H1 (cell line): ENCODE measurements at places on chromosomes 11 and 22. TPM values are rescaled to one million over a fixed set of nuclear protein-coding genes. Genes with fewer than 3 reads are reported as not detected.

DNA sequence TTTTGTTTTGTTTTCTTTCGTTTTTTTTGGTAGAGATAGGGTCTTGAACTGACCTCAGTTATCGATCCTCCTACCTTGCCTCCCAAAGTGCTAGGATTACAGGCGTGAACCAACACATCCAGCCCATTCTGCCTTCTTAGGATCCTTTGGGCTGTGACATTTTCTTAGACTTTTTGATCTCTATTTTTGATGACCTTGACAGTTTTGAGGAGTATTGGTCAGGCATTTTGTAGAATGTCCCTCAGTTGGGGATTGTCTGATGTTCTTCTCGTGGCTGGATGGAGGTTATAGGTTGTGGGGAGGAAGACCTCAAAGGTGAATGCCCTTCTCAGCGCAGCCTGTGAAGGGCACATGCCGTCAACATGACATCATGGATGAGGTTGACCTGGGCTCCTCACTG, 19.5 kb upstream of the RAB1B start:
- no peaks in the 10 kb centered on the region for H3K27me3 ChIP-seq
- no peaks in the 10 kb centered on the region for H3K36me3 ChIP-seq

DNA sequence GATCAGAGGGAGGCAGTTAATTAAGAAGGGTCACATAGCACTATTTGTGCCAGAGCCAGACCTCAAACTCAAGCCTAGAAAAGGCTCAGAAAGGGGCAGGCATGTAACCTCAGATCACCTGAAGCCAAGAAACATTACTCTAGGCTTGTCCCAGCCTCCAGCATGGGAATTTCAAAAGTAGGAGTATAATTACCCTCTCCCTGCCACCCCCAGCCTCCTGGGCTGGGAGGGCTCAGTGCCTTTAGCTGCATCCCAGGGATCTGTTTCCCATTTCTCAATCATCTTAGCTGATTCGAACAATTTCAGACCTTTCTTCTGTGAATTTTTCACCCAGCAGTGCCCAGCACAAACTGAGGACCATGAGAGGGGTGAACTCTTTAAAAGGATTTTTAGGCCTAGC, 33.1 kb upstream of the LRRC10B start:
- no peak overlapping the region for H3K4me3 ChIP-seq
- no peaks in the 10 kb centered on the region for H3K36me3 ChIP-seq
- DNase-seq, result no peak
- H3K4me1 ChIP-seq, result no peaks in the 10 kb centered on the region; the same call in 1 of the 2 replicates

The SYCE3 gene
- total RNA-seq, result not detected in 2 replicates

The UPK2 gene
- not detected in 2 replicates for total RNA-seq

The SLC22A9 gene
- not detected in 2 replicates for total RNA-seq

- no peak overlapping the region for H3K27ac ChIP-seq
- no peaks in the 10 kb centered on the region for H3K4me1 ChIP-seq
- H3K27me3 ChIP-seq, result no peaks in the 10 kb centered on the region
- no peak for DNase-seq
- peaks cover 3% of the 10 kb centered on the region; the same call in 1 of the 2 replicates for H3K36me3 ChIP-seq
Measured at GRCh38 chr22:48536541-48537342, 1290.9 kb downstream of the BRD1 start.

The SCN4B gene
- 2.0 and 2.8 TPM in 2 replicates for total RNA-seq

The CWF19L2 gene
- total RNA-seq, result 16.3 and 16.6 TPM in 2 replicates

The PHLDB1 gene
- 74.8 and 74.9 TPM in 2 replicates for total RNA-seq

- H3K36me3 ChIP-seq, result peaks cover 6% of the 10 kb centered on the region; the same call in 1 of the 2 replicates
- H3K4me3 ChIP-seq, result no peak overlapping the region
- no peak overlapping the region; the same call in 1 of the 2 replicates for H3K27ac ChIP-seq
Measured at GRCh38 chr11:65404638-65405339, 17.8 kb upstream of the NEAT1 start.

The MRE11 gene
- total RNA-seq, result 40.1 and 43.4 TPM in 2 replicates

The TRPC6 gene
- 0.25 and 0.39 TPM in 2 replicates for total RNA-seq

- H3K27me3 ChIP-seq, result no peaks in the 10 kb centered on the region
- no peaks in the 10 kb centered on the region for H3K36me3 ChIP-seq
- peak; percentile 47 for DNase-seq
Measured at GRCh38 chr22:27670701-27671412, 130.7 kb downstream of the MN1 start.

The CLMP gene
- 20.8 and 24.1 TPM in 2 replicates for total RNA-seq

- peaks cover 41% of the 10 kb centered on the region for H3K27me3 ChIP-seq
- no peak for DNase-seq
- no peak overlapping the region for H3K4me3 ChIP-seq
- H3K4me1 ChIP-seq, result no peaks in the 10 kb centered on the region
Measured at GRCh38 chr22:22870577-22871404, 16.8 kb upstream of the IGLL5 start.
